Renal cortical epithelial cell (primary cell): ENCODE measurements at places on chromosomes 5 and 9. TPM values are rescaled to one million over a fixed set of nuclear protein-coding genes. Genes with fewer than 3 reads are reported as not detected.

F2RL1 gene
- total RNA-seq: 119 and 170 TPM in 2 replicates

TLE1 gene
- total RNA-seq: 66.2 and 103 TPM in 2 replicates

ANKRD34B gene
- total RNA-seq: 4.4 and 4.5 TPM in 2 replicates

GPX8 gene
- total RNA-seq: 45.0 and 66.2 TPM in 2 replicates

CAAP1 gene
- total RNA-seq: 42.0 and 42.9 TPM in 2 replicates

DNA sequence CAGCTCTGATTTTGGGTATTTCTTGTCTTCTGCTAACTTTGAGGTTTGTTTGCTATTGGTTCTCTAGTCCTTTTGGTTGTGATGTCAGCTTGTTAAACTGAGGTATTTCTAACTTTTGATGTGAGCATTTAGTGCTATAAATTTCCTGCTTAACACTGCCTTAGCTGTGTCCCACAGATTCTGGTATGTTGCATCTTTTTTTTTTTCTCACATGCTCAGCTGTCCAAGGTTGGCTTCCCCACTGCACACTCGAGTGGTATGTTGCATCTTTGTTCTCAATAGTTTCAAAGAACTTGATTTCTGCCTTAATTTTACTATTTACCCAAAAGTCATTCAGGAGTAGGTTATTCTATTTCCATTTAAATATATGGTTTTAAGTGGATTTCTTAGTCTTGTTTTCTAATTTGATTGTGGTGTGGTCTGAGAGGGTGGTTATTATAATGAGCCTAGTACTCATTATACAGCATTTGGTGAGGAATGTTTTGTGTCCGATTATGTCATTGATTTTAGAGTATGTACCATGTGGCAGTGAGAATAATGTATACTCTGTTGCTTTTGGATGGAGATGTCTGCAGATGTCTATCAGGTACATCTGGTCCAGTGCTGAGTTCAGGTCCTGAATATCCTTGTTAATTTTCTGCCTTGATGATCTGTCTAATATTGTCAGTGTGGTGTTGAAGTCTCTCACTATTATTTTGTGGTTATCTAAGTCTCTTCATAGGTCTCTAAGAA is 42.2 kb upstream of the IFNE start:
- no peak for DNase-seq

- no peak for DNase-seq
Observed at GRCh38 chr9:112552229-112553056, 65.8 kb downstream of the KIAA1958 start.

DNA sequence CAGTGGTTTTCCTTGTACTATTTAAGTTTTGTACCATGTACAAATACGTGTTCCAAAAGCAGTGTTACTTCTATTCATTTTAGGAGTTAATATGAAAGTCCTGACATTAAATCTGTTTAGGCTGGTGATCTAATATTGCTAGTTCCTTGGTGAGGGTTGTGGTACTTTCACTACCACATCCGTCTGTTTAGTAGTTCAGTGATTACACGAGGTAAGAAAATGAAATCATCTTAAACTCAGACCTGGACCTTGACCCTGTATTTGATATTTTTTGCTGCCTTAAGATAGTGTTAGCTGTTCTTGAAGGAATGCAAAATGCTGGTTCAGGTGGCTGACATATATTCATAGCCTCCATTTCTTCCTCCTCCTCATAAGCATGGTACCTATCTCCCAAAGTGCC is 50.3 kb downstream of the MTAP start:
- DNase-seq: no peak

DNA sequence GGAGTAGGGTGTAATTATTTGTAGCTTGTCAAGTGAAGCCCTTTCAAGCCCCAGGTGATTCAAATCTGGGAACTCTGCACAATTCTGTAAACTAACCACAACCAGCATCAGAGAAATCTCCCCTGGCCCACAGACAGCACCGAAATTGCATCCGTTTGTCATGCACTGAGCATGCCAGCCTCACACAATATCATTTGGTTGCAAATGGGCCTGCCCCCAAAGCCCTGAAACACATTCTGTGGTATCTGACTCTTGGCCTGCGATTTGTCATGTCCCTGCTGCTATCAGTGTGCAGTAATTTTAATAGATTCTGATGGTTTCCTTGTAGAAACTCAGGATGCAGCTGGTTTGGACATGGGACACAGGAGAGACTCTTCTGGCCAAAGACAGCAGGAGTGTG is 35.3 kb downstream of the SNX24 start:
- DNase-seq: no peak

DNA sequence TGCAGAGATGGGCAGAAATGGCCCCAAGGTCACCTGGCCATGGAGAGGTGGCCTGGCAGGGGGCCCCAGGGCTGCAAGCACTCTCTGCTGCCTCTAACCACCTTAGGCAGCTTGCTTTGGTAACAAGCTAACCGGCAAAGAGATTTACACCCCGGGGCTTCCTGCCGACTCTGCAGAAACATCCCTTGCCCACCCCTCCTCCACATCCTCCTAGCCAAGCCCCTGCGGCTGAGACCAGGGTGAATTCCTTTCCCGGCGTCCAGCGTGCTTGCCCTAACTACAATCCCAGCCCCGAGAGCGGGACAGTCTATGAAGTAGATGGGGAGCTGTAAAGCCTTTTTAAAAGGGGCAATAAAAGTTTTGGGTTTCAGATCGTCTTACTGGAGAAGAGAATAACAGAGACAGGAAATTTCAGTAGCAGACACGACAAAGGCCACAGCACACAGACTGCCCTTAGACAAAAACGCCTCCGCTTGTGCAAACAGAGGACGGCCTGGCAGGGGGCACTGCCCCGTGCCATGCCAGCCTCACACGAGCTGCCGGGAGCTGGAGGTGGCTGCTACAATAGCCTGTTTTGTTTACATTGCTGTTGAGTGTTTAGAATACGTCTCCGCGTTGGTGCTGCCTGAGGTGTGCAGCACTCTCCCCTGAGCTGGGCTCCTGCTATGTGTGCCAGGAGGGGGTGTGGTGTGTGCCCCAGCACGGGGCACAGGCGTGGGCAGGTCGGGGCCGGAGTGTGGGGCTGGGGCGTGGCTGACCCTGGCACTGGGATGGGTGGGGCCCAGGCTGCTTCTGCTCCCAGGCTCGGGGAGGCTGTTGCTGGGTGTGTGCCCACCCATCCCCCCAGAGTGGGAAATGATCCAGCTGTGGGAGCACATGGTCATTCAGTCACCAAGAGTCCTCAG is 15.3 kb downstream of the MYMK start:
- peak; percentile 26 for DNase-seq

- DNase-seq: no peak
Observed at GRCh38 chr5:131825404-131826013, 28.7 kb upstream of the FNIP1 start.

GRCh38 chr5:56815658-56816545 is 553 bp downstream of the MAP3K1 start:
- no peak for DNase-seq

- DNase-seq: no peak
Observed at GRCh38 chr9:125883565-125884217, 136.5 kb downstream of the PBX3 start.
